ENCODE measurements at places on chromosomes 7 and 10.

GRCh38 chr7:138900035-138900828, 81.0 kb downstream of the KIAA1549 start:
- DNase-seq, result no peak

DNA sequence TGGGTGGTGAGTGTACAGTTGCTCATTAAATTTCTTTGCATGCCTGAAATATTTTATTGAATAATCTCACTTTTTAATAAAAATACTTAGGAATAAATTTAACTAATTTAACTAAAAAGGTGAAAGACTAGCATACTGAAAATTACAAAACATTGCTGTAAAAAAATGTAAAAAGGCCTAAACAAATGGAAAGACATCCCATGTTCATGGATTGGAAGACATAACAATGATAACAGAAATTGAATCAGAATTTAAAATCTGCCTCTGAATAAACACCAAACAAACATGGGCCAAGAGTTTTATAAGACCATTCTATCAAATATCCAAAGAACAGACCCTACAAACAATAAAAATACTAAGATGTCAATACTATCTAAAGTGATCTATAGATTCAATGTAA, 66.9 kb downstream of the LRRC17 start:
- DNase-seq, result no peak

GRCh38 chr7:69166979-69167516, 431.2 kb upstream of the AUTS2 start:
- DNase-seq, result peak; percentile 97

GRCh38 chr7:82029236-82029913, 259.5 kb upstream of the HGF start:
- no peak for DNase-seq

- DNase-seq, result no peak
Measured at GRCh38 chr10:124003871-124004662, 89.3 kb downstream of the CHST15 start.

- no peak for DNase-seq
Measured at GRCh38 chr7:143018931-143019330, 8.0 kb downstream of the OR9A2 start.

DNA sequence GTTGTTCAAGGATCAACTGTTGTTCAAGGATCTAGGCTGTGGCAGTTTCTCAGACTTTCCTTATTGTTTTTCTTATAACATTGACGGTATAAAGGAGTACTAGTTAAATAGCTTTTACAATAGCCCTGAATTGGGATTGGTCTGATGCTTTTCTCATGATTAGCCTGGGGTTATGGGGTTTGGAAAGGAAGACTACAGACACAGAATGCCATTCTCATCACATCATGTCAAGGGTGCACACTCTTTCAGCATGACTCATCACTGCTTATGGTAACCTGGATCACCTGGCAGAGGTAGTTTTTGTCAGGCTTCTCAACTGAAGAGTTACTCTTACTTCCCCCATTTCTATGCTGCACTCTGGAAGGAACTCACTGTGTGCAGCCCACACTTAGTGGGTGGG, 194.2 kb upstream of the NPSR1 start:
- DNase-seq, result no peak

- no peak for DNase-seq
Measured at GRCh38 chr10:112535531-112535951, 88.5 kb downstream of the VTI1A start.

DNA sequence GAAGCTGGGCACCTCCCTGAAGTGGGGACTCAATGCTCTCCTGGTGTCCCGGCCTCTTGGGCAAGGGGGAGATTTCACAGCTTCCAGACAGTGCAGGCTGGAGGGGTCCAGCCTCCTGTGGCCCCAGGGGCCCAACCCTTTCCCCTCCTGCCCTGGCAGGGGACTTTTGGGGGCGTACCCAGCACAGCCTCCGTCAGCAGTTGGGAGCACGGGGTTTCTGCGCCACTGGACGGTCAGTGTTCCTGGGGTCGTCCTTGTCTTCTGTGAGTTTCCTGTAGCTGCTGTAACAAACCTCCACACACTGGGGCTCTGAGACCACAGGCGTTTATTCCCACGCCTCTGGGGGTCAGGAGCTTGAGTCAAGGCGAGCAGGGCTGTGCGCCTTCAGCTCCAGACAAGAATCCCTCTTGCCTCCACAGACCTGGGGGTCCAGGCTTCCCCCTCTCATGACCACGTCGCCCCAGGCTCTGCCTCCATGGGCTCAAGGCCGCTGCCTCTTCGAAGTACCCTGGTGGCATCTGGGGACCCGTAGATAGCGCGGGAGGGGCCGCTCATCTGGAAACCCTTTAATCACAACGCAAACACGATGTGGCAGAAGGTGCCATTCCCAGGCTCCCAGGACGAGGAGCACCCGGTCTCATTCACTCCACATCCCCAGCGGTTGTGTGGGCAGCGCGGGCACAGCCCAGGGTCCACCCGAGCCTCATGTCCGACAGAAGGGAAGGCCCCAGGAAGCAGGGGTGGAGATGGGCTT, 14.0 kb downstream of the PWWP2B start:
- no peak for DNase-seq

DNA sequence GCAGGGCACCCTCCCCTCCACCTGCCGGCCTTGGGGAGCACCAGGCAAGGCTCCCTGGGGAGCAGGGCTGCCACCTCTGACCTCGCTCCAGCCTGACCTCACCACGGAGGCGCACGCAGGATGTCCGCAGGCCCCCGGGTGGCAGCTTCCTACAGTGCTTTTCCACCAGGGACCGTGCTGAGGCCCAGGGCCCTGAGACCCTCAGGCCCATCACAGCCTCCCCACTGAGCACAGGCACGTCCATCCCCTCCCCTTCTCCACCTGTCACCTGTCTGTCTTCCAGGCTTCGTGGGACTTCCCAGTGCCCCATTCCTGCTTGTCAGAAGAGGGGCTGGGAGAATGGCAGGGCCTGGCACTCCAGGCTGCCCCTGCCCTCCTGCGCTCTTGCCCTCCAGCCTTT, 90.1 kb downstream of the LHPP start:
- DNase-seq, result no peak

DNA sequence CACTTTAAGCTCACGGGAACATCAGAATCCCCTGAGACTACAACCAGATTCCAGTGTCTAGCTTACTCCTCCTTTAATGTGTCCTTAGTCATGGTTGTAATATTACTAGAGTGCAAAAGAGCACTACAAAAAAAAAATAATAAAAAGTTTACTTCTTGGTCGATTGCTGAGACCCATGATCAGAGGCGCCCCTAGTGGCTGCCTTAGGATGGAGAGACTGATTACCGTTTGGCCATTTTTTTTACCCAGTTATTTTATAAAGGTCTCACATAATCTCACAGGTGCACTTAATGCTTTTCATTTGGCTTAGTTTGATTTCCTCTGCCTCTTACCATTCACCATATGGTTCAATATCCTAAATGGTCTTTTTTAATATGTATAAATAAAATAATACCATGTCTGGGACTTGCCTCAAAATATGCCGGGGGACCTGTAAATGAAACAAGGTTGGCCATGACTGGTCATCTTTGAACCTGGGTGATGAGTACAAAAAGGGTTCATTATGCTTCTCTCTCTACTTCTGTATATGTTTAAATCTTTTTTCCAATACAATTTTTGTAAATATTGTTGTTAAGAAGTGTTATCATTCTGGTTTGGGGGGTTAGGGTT, 331.5 kb upstream of the NFE2L3 start:
- DNase-seq, result no peak

GRCh38 chr10:42177077-42177792, 461.1 kb downstream of the ZNF33B start:
- DNase-seq, result no peak

DNA sequence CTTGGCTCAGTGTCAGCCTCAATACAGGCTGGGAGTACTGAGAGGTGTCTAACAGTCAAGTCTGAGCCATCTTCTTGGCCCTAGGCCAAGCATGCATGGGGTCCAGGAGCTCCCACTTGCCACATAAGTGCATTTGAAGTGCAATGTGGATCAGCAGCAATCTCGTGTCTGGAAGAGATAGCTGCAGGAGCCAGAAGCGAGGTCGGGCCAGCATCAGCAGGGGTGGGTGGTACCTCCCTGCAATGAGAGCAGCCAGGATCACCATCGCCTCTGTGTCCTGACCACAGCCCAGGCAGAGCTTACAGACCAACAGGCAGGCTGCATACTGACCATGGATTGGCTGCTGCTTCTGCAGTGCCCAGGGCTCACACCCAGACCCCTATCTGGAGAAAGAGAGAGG, 83.0 kb upstream of the CXCL12 start:
- no peak for DNase-seq

DNA sequence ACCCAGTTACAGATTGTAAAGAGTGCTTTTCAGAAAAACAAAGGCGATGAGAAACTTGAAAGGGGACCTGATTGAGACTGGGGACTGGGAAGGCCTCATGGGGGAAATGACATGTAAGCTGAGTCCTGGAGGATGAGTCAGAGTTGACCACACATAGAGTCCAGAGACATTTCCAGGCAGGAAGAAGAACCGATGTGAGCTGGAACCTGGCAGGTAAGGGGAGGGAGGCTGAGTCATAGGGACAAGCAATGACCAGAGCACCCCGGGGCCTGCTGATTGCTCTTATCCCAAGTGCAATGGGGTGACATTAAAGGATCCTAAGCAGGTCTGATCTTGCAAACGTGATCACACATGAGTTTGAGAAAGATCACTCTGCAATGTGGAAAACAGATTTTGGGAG, 11.7 kb downstream of the TLL2 start:
- DNase-seq, result no peak

- DNase-seq, result no peak
Measured at GRCh38 chr10:124322191-124322980, 96.3 kb downstream of the OAT start.
